H1 (cell line): ENCODE measurements at places on chromosomes 3 and 15. TPM values are rescaled to one million over a fixed set of nuclear protein-coding genes. Genes with fewer than 3 reads are reported as not detected.

DNA sequence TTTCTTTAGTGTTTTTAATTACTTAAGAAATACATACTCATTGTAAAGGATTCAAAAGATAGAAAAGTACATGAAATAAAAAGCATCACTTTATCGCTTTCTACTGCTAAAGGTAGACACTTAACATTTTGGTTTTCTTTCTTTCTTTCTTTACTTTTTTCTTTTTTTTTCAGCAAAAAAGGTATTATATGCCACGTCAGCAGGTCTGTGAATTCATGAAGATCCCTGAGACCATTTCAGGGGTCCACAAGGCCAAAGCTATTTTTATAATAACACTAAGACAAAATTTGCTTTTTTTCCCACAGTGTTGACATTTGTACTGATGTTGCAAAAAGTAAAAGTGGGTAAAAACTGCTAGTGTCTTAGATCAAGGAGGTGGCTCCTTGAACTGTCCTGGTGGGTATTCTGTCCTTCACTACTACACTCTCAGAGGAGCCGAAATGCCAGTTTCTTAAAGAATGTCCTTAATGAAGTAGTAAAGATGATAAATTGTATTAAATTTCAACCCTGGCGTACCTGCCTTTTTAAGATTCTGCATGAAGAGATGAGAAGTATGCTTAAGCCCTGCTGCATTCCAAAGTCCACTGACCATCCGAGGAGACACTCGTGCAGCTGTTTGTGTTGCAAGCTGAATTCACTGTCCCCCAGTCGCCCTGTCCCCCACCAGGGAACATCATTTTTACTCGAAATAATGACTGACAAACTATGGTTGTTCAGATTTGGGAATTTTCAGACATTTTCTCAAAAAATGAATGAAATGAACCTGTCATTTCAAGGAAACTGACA is 106.7 kb upstream of the PIAS1 start:
- H3K27me3 ChIP-seq, result no peaks in the 10 kb centered on the region
- H3K27ac ChIP-seq, result no peak overlapping the region
- H3K36me3 ChIP-seq, result no peaks in the 10 kb centered on the region
- no peak for DNase-seq

DNA sequence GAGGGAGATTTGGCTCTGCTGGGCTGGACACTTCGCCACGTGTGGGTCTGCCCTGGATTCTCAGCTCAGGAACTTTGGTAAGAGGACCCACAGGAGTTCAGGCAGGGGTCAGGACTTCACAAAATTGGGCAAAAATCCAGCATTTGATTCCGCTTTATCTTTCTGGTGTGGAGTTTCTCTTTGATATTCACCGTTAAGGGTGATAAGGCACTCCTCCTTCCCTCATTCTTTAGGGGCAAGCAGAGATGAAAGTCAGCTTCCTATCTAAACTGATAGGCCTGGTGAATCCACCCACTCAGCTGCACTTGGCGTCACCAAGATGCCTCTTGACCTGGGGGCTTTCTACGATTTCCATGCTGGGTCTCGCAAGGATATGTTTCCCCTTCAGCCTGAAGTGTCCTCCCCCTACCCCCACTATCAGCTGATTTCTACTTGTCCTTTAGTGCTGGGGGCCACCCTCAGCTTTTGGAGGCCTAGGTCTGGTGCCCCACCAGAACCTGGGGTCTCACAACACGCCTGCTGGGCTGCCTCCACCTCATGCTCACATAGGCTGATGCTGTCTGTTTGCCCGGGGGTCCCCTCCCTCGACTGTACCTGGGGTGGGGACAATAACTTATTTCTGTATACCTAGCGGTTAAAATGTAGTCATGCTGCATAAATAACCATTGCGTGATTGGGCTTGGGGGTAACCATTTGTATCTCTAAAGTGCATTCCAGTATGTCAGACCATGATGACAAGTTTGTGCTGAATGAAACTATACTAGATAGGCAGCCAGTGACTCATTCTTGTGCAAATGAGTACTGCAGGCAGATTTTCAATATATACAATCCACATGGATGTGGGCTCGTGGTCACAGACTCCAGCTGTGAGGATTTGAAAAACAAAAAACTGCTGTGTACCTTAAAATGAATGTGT is 248.3 kb downstream of the ADAMTS17 start:
- no peaks in the 10 kb centered on the region for H3K36me3 ChIP-seq
- no peak for DNase-seq
- H3K27ac ChIP-seq, result no peak overlapping the region
- H3K4me1 ChIP-seq, result no peaks in the 10 kb centered on the region

DNA sequence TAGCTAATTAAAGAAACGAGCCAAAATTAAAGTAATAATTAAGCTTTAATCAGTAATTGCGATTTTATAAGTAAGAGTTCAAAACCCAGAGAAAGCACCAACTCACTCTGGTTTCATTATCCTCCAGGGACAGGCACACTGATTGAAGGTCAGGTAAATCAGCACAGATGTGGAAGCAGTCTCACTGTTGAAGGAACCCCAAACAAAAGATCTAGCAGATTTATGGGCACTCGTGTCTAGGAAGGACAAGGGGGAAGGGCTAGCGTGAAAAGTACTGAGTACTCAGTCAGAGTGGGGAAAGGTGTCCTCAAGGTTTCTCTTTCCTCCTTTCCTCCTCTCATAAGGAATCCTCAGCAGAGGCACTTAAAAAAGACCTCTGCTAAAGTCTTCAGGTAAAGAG is 320.1 kb downstream of the PYDC2 start:
- no peak overlapping the region for H3K27ac ChIP-seq
- DNase-seq, result no peak
- no peaks in the 10 kb centered on the region for H3K27me3 ChIP-seq
- H3K4me1 ChIP-seq, result no peaks in the 10 kb centered on the region; the same call in 1 of the 2 replicates

GRCh38 chr3:115236496-115236895 is 89.4 kb upstream of the ZBTB20 start:
- no peaks in the 10 kb centered on the region for H3K36me3 ChIP-seq
- no peaks in the 10 kb centered on the region for H3K27me3 ChIP-seq
- H3K4me3 ChIP-seq, result no peak overlapping the region
- no peaks in the 10 kb centered on the region for H3K4me1 ChIP-seq
- no peak for DNase-seq

DNA sequence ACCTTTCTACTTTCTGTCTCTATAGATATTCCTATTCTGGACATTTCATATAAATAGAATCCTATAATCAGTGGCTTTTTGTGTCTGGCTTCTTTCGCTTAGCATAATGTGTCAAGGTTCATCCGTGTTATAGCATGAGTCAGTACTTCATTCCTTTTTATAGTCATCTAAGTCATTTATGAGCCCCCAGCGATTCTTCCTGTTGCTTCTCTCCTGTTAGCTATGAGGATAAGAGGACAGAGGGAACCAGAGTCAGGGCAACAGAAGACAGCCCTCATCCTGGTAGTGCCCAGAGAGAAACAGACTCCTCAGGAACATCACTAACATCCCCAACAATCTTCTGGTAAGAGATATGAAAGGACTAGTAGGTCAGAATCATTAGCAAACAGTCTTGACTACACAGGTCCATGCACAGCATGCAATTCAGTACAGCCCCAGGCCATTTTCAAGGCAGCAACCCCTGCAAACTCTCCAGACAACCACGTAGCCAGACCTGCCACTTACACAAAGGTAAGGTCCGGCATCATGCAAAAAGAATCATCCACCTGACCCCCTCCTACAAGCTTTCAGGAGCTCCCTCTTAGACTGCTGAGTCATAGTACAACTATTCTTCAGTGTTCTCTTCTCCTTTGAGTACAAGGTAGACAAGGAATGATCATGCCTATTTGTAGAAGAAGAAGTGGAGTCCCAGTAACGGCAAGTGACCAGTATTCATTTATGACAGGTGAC is 91.5 kb downstream of the MYLK start:
- H3K4me1 ChIP-seq, result no peaks in the 10 kb centered on the region
- no peaks in the 10 kb centered on the region for H3K27me3 ChIP-seq
- H3K4me3 ChIP-seq, result no peak overlapping the region
- H3K27ac ChIP-seq, result no peak overlapping the region
- DNase-seq, result peak; percentile 17

DNA sequence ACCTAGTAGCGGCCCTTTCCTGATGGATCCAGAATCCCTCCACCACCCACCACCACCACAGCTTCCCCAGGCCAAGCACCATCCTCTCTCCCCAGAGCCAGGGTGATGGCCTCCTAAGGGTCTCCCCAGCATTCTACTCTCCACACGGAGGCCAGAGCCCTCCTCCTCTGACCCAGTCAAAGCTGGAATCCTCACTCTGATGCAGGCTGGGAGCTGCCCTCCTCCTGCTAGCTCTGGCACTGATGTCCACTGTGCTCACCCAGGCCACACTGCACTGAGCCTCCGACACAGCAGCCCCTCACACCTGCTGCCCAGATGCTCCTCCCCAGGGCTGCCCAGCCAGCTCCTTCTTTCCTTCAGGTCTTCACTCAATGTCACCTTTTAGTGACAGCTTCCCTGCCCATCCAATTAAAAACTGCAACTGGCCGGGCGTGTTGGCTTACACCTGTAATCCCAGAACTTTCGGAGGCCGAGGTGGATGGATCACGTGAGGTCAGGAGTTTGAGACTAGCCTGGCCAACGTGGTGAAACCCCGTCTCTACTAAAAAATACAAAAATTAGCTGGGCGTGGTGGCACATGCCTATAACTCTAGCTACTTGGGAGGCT is 21.0 kb downstream of the XXYLT1 start:
- no peaks in the 10 kb centered on the region for H3K36me3 ChIP-seq
- no peak overlapping the region for H3K27ac ChIP-seq
- peaks cover 25% of the 10 kb centered on the region for H3K4me1 ChIP-seq
- DNase-seq, result peak; percentile 41
- H3K4me3 ChIP-seq, result no peak overlapping the region

GRCh38 chr3:46987319-46987742 is 7.9 kb downstream of the NBEAL2 start:
- no peak overlapping the region for H3K27ac ChIP-seq
- no peak for DNase-seq
- H3K4me3 ChIP-seq, result no peak overlapping the region
- no peaks in the 10 kb centered on the region for H3K36me3 ChIP-seq
- no peaks in the 10 kb centered on the region for H3K27me3 ChIP-seq

U2SURP gene
- 160 and 167 TPM in 2 replicates for total RNA-seq

TF gene
- 0.06 and 0.26 TPM in 2 replicates for total RNA-seq

DLL4 gene
- 0.48 and 0.60 TPM in 2 replicates for total RNA-seq
